ENCODE measurements at places on chromosomes 7 and 10.

DNA sequence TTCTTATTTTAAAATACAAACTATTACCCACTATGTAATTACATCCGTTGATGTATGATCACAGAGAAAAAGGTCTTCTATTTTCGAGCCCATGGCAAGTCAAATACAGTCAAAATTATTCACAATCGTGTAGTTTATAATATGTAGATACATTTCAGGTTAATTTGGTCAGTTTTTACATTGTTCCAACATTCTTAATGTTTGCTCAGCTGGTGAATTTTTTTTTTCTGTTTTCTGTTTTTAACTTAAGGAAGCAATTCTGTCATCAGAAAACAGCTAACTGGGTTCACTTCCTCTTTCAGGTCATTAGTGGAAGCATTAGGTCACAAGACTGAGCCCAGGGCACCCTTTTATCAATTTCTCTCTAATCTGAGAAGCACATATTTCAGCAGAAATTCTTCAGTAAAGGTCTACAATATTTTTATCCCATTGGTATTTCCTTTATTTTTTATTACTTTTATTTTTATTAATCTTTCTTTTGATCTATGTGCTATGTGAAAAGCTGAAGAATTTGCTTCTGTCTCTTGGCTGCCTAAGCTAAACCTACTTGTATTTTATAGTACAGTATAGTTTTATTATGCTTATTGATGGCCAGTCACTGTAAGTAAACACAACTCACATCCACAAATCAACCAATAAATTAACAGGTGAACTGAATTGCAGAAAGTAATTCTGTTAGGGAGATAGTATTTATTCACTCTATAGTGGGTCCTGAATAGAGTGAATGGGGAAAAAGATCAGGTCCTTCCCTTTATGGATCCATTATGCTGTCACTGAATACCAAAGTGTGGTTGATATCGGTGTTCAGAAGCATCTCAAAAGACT lies 84.6 kb downstream of the ICA1 start:
- DNase-seq = no peak

- DNase-seq = no peak
Observed at GRCh38 chr10:104707602-104708459, 66.7 kb downstream of the SORCS3 start.

GRCh38 chr10:11265484-11265883 lies 247.8 kb downstream of the CELF2 start:
- DNase-seq = no peak

GRCh38 chr7:129536323-129536722 lies 34.0 kb downstream of the SMKR1 start:
- DNase-seq = no peak

DNA sequence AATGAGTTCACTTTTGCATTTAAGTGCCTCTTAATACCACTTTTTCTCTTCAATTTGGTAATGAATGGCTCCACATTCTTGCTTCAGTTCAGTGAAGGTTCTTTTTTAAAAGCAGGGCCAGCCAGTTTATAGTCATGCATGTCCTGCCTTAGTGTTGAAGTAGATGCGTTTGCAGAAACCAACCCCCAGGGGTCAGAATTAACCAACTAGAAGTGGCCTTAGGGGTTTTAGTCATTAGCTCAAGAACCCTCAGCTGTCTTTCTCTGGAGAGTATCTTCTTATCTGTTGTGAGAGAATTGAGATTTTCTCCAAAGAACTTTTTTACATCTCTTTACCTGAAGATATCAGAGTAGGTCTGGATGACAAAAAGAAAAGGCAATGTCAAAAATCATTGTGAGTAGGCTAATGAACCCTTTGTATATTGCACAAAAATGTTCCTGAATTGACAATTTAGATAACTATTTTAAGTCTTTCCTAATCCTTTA lies 82.2 kb downstream of the PIK3CG start:
- no peak for DNase-seq

DNA sequence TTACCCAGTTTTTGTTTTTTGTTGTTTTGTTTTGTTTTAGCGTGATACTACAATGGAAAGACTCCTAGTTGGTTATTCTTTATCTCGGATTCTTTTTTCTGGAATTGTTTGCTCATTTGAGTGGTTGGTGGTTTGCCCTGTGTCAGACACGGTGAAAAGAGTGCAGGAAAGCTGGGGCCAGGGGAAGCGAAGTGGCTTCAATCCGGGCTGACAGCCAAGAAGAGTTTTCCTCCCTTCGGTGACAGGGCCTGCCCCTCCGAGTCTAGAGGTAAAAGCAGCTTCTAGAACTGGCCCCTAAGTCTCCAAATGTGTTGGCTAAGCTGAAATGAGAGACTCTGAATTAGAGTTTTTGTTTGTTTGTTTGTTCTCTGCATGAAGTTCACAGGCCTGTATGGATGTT lies 5.7 kb upstream of the AP5Z1 start:
- no peak for DNase-seq

- no peak for DNase-seq
Observed at GRCh38 chr7:141439164-141439563, 112.0 kb upstream of the AGK start.

DNA sequence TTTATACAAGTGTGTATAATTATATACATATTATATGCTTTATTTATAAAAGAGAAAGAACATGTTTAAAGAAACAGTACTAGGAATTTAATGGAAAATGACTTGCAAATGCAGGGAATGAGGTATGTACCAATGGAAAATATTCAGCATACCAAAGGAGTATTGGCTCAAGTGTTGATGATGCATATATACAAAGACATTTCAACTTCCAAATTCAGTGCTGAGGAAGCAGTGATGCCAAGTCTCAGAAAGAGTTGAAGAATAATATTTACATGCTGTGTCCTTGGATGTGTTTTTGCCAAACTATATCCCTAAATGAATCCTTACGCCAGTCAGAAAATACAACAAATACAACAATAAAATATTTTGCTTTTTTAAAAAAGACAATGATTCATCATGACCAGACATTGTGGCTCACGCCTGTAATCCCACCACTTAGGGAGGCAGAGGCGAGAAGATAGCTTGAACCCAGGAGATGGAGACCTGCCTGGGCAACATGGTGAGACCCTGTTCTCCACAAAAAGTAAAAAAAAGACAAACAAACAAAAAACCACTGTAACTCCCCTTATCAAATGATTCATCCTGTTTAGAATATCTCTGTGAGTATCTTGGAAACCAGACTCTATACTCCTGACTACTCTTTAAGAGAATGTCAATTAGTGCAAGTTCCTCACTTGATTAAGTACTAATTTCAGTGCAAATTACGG lies 157.2 kb downstream of the CHRM2 start:
- no peak for DNase-seq

DNA sequence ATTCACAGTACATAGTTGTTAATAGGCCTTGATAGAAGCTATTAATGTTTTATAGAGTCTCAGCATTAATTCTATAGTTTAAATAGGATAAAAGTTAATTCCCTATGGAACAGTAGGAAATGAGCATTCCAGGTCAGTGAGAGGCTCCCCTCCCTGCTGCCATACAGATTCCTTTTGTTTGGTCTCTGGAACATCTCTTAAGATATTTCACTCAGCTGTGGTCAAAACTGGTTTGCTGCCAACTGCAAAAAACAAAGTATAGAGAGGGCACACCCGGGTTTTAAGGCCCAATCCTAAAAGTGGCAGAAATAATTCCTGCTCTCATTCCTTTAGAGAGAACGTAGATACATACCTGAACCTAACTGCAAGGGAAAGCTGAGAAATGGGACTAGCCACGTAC lies 51.3 kb downstream of the MDFIC start:
- DNase-seq = no peak

DNA sequence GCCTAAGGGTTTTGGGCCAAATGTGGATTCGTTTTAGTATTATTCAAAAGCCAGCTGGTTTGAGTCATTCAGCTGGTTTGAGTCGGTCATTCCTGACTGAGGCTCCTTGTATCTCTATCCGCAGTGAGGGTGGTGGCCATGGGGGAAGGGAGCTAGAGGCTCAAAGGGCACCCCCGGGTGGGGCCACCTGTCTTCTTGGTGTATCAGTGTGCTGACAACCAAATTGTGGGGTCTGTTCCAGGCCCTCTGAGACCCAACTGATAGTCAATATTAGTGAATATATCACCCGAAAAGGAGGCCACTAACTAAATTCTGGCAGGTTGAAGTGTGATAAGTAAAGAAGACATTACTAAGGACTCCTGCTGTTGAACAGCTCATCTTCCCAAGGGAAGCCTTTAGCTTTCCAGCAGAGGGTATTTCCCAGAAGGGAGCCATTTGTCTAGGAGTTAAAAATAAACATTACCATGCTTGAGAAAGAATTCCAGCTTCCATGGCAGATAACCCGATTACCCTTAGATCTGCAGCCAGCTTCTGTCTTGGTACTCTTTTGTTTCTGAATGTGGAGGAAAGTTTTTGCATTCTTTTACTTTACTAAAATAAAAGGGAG lies 29.9 kb upstream of the DDX50 start:
- DNase-seq = no peak

- no peak for DNase-seq
Observed at GRCh38 chr10:90227217-90227656, 525.8 kb downstream of the KIF20B start.

GRCh38 chr10:15877836-15878576 lies 17.7 kb upstream of the MINDY3 start:
- no peak for DNase-seq

DNA sequence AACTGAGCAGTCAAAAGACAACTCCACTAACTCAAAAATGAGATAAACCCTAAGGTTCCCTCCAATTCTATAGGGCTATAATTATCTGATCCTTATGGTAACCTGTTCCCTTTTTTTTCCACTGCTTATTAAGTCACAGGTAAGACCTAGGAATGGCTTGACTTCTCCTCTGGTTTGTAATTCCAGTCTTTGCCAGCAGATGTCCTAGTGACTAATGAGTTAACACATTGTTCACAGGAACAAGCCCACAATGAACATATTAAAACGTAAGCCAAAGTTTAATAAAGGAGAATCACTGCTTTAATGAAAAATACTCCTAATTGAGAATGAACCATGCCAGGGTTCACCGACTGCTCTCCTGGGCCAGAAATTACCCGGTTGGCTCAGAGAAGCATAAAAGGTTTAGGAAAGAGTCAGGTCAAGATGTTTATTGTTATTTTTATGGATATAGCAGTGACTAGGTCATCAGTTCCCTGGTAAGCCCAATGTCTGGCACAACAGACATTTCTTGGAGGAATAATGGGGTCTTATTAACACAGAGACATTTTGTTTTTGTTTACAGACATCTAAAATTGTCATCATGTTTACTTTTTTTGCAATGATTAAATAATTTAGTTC lies 120.1 kb downstream of the ELAPOR2 start:
- no peak for DNase-seq

- no peak for DNase-seq
Observed at GRCh38 chr10:17125206-17125893, 4.3 kb downstream of the CUBN start.

DNA sequence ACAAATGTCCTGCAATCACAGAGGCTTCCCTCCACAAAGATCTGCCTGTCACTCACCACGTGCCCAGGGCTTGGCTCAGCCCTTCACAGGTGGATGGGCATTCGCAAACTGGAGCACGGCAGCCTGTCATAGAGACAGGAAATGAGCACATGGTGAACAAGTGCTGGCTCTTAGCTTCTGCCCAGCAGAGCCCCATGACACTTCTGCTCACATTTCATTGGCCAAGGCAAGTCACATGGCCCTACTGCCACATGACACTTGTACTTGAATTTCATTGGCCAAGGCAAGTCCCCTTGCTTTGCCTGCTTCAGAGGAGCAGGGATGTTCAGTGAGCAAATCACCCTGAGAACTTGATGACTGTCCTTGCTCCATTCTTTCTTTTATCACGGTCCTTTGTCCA lies 110.8 kb upstream of the PPP2R2D start:
- peak; percentile 46 for DNase-seq

GRCh38 chr10:97969538-97970079 lies 60.8 kb downstream of the CRTAC1 start:
- DNase-seq = no peak

- no peak for DNase-seq
Observed at GRCh38 chr10:63477927-63478326, 12.2 kb upstream of the JMJD1C start.

DNA sequence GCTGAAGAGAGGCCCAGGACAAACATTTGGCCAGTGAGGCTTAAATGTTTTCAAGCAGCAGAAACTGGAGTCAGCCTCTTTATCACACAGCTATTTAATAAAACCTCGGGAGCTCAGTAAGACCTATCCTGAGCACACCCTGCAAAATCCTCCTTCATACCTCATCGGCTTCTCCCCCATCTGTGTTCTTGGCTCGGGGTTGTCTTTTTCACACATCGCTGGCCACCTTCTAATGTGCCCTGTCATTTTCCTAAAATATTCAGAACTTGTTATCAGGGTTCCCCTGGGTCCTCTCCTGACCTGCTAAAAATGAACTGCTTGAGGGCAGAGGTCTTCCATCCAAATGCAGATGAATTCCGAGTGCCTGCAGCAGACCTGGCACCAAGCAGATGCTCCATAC lies 310.3 kb upstream of the AKR1E2 start:
- no peak for DNase-seq

DNA sequence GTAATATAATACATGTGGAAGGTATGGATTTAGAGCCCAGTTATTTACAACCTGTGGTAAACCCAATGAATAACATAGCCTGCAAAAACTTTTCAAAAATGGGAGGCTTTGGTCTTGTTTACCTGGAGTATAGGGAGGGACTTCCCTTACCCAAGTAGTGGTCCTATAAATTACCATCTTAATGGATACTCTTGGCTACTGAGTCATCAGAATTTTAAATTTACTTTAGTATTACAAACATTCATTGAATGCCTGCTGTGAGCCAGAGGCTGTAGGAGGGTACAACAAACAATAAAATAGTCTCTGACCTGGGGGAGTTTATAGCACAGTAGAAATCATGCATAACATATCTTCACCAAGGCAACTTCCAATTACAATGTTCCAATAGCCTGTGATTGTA lies 365.1 kb downstream of the BBS9 start:
- no peak for DNase-seq

DNA sequence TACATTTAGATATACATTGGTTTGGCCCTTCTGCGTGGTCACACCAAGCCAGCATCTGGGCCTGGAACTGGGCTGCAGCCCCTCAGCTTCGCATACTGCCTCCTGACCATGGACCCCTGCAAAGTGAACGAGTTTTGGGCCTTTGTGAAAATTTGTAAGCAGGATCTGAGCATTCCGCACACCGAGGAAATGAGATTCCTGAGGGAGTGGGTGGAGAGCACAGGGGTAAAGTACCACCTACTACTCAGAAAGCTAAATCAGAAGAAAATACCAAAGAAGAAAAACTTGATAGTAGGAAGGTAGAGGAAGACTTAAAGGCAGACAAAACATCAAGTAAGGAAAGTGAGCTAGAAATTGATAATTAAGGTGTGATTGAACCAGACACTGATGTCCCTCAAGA lies 22.5 kb upstream of the NT5C2 start:
- DNase-seq = no peak

All from activated CD4-positive, CD25-positive, alpha-beta regulatory T cell treated with anti-CD3 and anti-CD28 coated beads, Interleukin-2, amount 50 U/mL, for 72 hours (primary cell).